Daoy (cell line): ENCODE measurements at places on chromosomes 5 and 9. TPM values are rescaled to one million over a fixed set of nuclear protein-coding genes. Genes with fewer than 3 reads are reported as not detected.

MRRF gene
- total RNA-seq = 50.6 and 61.0 TPM in 2 replicates

SLC46A2 gene
- not detected in 2 replicates for total RNA-seq

CCIN gene
- total RNA-seq = 0.74 TPM in 1 of 2 replicates, not detected in the other

C9 gene
- not detected in 2 replicates for total RNA-seq

PCDHA2 gene
- 0.29 TPM in 1 of 2 replicates, not detected in the other for total RNA-seq

- peak; percentile 49 for DNase-seq
Measured at GRCh38 chr5:178527458-178528307, 62.5 kb downstream of the COL23A1 start.

DNA sequence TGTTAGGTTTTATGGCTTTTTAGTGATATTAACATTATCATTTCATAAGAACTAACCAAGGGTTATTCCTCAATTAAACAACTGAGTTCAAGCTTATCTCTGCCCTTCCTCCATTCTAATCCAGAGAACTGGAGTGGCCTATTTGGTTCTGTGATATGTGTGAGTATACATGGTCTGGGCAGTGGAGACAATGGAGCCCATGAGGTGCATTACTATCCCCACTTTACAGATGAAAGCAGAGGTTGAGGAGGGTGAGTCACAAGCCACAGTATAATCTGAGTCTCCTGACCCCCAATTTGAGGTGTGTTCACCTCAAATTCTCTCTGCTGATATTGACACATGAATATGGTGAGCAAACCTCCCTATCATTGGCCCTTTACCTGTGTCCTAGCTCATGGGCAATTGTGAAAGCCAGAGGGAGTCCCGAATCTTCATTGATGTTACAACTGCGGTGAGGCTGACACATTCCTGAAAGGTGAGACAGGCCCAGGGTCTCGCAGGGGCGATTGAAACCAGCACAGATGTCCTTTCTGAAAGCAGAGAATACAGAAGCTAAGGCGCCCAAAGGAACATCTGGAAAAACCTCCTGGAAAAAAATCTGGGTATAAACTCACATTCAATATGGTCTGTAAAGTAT is 217.2 kb downstream of the TARS1 start:
- DNase-seq = peak; percentile 6

- DNase-seq = no peak
Measured at GRCh38 chr5:123855609-123856008, 343.6 kb downstream of the CSNK1G3 start.

DNA sequence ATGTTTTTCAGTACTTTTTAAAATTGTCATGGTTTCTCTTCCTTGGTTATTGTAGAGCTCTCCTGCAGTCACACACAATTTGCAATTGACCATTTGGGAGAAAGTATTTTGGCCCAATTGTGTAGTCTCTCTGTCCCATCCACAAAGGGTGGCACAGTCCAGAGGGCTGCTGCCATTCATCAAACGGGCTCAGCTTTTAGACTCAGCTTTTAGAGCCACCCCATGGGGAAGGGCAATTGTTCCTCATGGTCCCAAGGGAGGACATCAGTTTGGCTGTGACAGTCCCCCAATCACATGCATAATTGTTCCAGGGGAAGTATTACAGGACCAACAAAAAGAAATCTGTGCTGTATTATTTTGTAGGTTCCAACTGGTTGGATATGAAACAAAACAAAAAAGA is 207.6 kb downstream of the ZNF462 start:
- DNase-seq = no peak

GRCh38 chr5:91011029-91011428 is 372.1 kb downstream of the ARRDC3 start:
- DNase-seq = no peak

DNA sequence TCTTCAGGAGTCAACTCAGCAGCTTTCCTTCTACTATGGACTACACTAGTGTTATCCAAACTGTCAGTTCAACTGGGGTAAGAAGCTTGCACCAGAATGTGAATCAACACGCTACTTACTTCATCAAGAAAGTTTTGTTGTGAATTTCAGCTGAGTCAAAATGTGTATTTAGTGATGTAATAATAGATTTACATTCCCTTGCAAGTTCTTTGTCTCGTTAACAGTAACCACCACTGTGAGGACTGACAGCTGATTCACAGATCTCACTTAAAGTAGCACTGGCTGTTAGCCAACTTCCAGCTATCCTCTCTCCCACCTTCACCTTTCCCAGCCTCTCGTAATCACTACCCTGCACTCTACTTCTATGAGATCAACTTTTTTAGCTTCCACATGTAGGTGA is 445.3 kb downstream of the NTRK2 start:
- peak; percentile 35 for DNase-seq
